ENCODE measurements at places on chromosomes 12 and 14.

GRCh38 chr14:102551995-102552705 lies 40.3 kb upstream of the RCOR1 start:
- DNase-seq: no peak

GRCh38 chr14:22650046-22650739 lies 6.0 kb upstream of the OR6J1 start:
- no peak for DNase-seq

DNA sequence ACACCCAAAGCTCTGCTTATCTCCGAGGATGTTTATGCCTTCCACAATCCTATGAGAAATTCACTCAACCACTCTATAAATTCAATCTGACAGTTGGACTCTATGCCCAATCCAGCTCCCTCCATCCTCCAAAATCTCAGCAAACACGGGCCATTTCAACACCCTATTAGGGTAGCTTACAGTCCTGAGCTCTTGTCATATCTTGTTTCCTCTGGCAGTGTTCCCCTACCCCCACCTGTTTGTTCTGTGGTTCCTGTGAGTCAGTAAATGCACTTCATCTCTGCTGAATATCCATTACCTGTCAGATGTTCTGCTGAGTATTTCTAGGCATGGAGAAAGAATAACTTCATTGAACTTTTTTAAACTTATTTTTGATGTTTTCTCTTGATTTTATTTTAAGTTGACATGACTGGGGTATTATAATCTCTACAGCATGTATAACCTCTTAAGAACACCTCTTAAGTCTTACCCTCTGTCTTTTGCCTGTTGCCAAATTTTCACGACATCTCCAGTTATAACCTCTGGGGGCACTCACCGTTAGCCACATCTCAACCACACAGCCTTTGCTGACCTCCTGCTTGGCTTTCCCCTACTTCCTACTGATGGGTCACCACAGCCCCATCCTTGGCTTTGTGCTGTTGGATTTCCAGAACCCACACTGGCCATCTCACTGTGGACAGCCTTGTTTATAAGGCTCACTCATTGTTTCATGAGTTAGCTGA lies 317.0 kb upstream of the TMPO start:
- no peak for DNase-seq

DNA sequence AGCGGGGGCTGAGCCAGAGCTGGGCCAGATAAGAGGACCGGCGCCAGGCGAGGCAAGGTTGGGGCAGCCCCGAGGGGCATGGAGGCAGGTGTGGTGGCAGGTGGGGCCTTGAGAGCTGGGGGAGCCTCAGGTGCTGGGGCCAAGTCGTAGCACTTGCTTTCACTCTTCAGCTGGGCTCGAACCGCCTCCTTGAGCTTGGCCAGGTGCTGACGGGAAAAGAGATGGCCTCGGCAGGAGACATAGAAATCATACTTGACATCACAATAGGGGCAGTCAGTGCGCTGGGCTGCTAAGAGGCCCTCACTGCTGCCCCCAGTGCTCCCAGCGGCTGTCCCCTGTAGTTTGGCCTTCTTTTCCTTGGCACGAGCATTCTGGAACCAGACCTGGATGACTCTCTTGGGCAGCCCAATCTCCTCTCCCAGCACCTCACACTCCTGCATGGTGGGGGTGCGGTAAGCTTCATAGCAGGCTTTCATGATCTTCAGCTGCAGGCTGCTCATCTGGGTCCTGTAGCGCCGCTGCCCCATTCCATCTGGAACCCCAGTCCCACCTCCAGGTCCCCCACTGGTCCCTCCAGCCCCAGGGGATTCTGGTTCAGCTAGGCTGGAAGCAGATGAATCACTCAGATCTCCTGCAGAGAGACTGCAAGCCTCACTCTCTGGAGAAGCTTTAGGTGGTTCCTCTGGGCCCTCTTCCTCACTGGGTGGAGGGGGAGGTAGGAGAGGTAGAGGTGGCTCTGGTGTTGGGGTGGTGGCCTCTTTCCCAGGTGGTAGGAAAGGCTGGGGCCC lies 28.1 kb downstream of the ZFHX2 start:
- no peak for DNase-seq

Data from CD4-positive, alpha-beta T cell treated with Interleukin-4 for 4 hours (primary cell).